ENCODE measurements at places on chromosomes 6 and 20.

DNA sequence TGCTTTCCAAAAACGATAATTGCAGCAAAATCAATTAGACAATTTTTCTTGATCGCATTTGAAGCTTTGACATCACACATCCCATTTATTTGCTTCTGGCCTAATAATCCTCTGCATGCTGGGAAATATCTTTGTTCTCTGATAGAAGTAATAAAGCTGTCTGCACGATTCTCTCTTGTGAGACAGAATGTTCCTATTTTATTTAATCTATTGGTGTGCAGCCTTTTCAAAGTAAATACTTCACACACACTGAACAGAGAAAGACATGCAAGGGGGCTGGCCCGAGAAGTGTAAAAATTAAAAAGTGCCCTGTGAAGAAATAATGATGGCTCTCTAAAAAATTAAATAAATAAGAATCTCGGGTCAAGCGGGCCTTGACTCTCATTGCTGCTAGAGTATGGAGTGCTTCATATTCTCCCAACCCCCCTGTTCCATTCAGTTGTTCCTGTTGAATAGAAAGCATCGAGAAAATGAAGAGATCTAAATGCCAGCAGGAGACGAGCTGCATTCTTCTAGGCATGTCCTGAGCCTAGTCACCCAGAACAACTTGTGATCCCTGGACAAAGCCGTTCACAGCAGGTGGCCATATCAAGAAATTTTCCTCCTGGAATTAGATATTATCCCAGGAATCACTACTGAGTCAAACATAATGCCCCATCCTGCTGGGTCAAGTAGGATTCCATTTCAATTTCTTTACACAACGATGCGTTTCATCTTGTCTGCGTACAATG lies 625.9 kb upstream of the EPHA7 start:
- no peak for DNase-seq

DNA sequence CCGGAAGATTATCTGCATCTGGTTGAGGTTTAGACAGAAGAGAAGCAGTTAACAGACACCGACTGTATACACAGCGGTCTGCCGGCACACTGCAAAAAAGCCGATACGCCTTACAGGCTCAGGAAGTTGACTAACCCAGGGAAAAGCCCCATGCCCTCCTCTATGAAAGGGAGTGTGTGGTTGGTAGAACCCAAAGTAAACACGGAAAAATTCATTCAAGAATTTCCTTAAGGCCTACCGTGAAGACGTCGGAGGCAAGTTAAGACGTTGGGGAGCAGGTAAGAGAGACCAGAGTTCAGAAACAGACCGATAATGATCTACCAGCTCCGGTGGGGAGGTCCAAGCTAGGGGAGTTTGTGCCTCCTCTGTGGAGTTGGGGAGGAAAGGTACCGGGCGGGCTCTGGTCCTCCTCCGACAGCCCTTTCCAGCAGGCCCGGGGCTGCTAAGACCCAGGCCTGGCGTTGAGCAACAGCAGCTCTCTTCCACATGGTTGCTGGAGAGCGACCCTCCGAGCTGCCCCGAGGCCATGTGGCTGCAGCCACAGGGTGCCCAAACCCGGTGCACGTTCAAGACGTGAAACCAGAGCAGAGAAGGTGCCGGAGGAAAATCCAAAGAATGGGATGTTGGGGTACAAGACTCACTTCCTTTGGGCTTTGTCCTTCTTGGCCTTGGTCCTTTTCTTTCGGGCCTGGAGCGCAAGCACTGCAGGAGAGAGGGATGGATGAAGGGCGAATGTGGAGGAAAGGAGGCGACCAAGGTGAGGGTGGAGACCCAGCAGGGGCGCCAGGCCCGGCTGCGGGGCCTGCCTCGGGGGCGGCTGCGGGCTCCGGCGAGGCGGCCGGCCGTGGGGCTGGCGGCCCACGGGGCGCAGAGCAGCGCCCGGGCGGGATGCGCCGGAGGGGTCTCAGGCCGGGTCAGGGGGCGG lies 809 bp downstream of the SRPK1 start:
- peak; percentile 25 for DNase-seq

- DNase-seq, result peak; percentile 41
Observed at GRCh38 chr6:35496841-35497570, at the start of gene TEAD3. Gene TEAD3, minus strand, starts transcription at chr6:35497079.

GRCh38 chr6:80333342-80333741 lies 226.9 kb downstream of the BCKDHB start:
- no peak for DNase-seq

DNA sequence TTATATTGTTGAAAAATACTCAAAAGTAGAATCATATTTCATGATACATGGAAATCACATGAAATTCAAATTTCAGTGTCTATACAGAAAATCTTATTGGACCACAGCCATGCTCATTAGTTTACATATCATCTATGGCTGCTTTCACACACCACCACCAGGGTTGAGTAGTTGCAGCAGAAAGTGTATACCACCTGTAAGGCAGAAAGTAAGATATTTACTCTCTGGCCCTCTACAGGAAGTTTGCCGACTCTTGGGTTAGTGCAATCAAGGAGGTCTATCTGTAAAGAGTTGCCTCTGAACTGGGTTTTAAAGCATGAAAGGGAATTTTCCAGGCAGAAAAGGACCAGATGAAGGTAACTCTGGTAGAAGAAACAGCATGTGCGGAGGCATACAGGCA lies 432.3 kb downstream of the DHX35 start:
- DNase-seq, result no peak

- DNase-seq, result peak; percentile 15
Observed at GRCh38 chr6:41878246-41878645, 16.9 kb downstream of the USP49 start.

- no peak for DNase-seq
Observed at GRCh38 chr6:39929733-39930461, 4.4 kb downstream of the MOCS1 start.

DNA sequence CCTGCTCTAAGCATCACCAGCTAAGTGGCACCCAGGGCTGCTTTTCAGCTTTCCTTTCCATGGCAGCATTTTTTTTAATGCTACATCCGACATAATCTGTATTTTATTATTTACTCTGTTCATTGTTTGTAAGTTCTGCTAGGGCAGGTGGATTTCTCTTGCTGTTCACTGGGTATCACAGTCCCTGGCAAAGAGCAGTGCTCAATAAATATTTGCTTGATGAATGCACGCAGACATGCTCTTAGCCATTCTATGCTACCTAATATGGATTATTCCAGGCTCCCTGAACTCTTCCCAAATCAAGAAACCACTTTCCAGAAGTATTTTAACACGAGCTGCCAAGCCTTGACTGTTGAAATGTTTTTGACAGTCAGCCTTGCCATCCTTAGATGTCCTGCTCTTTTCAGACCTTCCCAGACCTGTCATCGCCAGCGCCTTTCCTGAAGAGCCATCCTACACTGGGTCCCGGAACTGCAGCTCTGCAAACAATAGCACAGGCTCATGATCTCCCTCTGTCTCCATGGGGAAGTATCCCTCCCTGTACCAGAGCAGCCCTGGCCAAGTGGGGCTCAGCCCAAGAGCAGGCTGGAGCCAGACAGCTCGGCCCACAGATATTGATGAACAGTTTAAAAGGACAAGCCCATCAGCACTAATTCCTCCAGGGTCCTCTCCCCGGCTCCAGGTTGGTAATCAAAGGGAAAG lies 136.5 kb upstream of the CDH4 start:
- DNase-seq, result no peak

- DNase-seq, result no peak
Observed at GRCh38 chr20:12977328-12978125, 31.2 kb upstream of the SPTLC3 start.

- peak; percentile 78 for DNase-seq
Observed at GRCh38 chr20:52313341-52313963, 121.9 kb upstream of the ZFP64 start.

- no peak for DNase-seq
Observed at GRCh38 chr6:75850026-75850833, 101.2 kb downstream of the MYO6 start.

DNA sequence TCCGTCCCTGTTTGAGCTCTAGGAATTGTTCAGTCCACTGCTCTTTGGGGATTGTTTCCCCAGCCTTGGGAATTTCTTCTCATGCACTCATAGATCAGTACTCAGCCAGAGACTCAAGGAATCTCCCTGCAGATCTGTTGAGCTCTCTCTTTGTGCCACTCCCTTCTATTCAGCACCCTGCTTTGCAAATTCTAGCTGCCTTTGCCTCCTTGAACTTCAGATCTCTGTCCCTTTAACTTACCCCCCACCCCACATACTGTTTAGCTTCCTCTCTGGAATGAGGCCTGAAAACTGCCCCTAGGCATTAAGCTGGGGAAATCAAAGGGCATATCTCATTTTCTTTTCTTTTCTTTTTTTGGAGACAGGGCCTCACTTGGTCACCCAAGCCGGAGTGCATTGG lies 30.5 kb downstream of the QRSL1 start:
- no peak for DNase-seq

GRCh38 chr6:77715588-77715987 lies 62.7 kb downstream of the MEI4 start:
- no peak for DNase-seq

DNA sequence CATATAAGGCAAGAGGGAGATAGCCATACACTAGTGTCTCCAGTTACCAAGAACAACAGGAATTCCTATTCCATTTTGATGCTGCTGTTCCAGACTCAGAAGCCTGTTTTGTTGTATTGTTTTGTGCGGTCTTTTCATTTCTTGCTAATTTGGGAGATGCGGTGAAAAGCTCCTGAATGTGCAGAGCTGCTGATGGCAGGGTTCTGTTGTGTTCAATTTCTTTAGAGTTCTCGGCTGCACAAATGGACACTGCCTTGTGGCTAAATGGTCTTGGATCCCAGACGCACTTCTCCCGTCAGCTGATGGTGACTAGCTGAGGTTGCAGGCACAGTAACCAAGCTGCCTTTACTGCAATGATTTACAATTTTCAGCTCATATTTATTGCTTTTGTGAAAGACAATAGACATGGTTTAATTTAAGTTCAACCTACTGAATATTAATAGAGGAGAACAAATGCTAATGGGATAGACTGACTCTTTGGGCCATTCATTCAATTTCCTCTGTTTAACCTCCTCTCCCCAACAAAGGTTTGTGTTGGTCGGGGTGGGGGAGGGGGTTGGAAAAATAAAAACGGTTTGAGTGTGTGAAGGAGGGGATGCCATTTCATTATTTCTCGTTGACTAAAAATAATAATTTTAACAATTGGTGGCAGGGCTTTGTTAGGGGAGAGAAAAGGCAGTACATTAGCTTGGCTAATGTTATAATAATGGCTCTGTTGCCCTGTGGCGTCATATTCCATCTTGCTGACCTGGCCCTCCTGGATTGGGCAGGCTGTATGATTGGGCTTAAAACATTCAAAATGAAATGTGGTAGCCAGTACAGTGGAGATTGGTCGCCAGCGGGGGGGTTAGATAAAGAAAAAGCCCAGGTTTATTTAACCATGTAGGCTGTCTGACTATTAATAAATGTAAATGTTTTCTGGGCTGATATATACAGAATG lies 159.5 kb downstream of the JARID2 start:
- no peak for DNase-seq

Measured in H4 (cell line).